Activated CD4-positive, CD25-positive, alpha-beta regulatory T cell treated with anti-CD3 and anti-CD28 coated beads, Interleukin-2, amount 50 U/mL, for 24 hours (primary cell): ENCODE measurements at places on chromosomes 5 and 9.
A peak's percentile ranks its signal among the peaks of the same experiment; 100 is the strongest.

DNA sequence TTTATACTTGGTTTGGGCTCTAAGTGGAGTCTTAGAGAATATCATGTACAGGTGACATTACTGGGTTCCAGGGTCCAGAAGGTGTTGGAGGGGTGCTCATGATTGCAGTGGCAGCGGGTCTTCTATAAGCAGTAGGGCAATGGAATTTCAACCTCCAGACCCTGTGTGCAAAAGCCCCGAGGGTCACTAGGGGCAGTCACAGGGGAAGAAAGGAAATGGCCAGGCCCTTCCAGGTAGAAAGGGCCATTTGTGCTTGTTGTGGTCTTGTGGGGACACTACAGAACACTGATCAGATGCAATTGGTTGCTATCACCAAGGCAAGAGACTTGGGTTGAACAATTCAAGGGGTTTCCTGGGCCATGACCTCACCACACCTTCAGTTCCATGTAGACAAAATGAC, 283.4 kb downstream of the GADD45G start:
- ATAC-seq = no peak

GRCh38 chr5:1065143-1065750, 46.6 kb downstream of the SLC12A7 start:
- ATAC-seq = no peak

- no peak for ATAC-seq
These were observed 116.7 kb downstream of the GOLPH3 start for GRCh38 chr5:32057187-32058096.

- ATAC-seq = peak; percentile 90
These were observed 18.7 kb upstream of the CYFIP2 start for GRCh38 chr5:157247267-157247666.

GRCh38 chr5:112116371-112116770, 302.7 kb downstream of the EPB41L4A start:
- ATAC-seq = no peak

- ATAC-seq = no peak
These were observed 324.1 kb upstream of the TNC start for GRCh38 chr9:115442054-115442453.

DNA sequence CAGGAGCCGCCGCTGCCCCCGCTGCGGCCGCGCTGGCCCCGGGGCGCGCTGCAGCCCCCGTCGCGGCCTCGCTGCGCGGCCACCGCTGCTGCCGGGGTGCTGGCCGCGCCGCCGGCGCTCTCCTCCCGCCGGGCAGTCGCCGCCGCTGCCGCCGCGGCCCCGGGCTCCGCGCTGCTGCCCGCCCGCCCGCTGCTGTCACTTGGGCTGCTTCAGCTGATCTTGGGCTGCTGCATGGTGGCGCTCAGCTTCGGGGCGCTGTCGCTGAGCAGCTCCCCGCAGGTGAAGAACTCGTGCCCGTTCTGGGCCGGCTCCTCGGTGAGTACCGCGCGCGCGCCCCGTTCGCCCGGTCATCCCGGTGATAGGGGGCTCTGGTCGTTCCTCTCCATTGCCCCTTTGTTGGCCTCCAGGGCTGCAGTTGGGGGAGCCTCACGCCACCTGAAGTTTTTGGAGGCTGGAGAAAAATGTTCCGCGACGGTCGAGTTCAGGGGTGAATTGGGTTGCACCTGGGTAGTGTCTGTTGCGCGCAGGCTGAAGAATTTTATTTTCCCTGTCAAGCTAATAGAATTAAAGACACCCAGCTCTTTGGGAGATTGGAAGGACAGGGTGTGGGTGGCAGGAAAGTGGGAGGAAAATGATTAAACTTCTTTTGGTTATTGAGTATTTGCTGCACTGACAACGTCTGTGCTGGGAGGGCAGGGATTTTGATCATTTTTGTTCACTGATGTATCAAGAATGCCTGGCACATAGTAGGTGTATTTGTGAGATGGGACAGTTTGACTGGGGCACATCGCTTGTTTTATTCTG, 596 bp downstream of the ENTREP1 start:
- ATAC-seq = no peak

DNA sequence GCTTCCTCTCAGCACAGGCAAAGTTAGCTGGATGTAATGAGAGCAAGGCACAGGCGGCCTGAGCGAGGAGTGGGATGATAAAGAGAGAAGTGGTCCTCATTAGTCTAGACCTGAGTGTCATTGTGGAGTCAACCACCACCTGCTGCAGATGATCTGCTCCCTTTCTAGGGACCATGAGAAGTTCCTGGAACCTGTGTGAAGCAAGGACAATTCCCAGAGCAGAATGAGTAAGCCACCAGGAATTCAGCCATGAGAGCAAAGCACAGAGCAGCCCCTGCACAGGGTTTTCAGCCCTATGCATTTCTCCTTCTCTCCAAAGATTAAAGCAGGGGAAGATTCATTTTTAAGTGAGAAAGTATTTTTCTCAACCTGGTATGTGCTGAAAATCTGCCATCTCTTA, 146.8 kb upstream of the SPEF2 start:
- ATAC-seq = no peak

DNA sequence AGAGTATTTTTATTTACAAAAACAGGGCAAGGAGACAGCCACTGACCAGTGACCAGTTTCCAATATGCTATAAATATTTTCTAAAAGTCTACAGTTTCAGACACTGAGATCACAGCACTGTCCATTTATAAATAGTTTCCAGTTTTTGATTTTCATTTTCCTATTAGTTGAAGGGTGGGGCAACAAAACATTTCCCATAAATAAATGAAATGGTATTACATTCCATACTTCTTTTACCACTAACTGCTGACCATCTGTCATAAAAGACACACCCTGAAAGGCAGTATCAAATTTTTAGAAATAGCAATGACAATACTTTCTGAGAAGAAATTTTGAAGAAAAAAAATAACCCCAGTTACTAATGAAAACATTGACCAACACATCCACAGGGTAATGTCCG, 126.7 kb downstream of the ARSB start:
- ATAC-seq = no peak

DNA sequence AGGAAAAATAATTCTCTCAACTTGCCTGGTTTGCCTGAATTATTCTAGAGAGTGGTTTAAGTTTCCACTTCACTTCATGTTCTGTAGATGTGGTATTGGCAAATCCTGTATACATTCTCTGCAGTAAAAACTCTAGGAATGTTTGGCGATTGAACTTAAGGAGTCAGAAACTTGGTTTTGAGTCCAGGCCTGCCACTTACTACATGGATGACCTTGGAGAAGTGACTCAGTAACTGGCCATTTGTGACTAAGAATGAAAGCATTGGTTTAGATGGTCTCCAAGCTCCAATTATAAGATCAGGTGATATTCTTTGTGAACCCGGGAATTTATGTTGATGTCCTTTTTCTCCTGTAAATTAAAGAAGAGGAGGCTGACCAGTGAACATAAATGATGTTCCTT, 233.8 kb downstream of the GAS1 start:
- ATAC-seq = no peak

DNA sequence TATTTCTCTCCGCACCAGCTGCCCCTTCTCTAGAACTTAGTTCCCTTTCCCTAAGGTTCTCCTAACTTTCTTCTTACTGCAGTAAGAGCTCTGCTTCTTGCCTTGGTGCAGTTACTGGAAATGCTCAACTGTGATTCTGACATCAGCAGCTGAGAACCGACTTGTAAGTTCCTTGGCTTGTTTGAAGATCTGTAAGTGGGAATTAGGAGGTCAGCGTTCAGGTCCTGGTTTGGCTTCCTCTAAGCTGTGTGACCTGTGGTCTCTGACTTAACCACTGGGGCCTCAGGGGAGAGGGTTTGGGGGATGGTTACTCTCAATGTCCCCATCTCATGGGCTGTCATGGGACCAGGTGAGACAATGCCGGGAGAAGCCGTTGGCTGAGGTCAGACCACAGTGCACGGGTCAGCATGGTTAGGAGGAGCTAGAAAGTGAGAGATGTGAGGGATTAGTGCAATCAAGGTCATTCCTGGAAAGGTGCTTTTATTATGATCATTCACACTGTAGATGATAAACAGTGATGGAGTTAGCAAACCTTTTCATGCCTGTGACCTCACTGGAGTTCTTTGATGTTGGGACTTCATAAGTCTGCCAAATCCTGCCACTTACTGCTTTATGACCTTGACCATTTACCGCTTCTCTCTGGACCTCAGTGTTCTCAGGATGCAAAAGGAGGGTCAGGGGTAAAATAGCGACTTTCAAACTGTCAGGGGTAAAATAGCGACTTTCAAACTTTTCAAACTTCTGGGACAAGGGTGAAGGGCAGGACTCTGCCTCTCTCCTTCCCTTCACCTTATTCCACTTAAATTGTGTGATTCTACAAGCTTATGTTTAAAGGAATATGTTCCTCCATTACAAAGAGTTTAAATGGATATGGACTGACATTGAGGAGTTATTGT, 7.3 kb downstream of the PAPPA start:
- ATAC-seq = no peak

DNA sequence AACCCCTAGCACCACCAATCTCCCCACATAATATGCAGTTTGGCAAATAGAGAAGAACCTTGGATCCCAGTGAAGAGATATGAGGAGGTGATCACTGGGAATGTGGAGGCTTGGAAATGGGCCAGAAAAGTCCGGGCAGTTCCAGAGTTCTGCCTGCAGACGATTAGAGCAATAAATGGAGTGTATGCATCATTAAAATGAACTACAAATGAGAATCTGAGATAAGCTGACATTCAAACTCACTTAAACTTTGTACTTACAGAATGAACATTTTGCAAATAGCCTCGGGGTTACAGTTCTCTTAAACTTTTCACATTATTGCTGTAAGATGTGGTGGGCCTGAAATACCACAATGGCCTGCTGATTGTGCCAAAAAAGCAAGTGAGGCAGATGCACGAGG, 23.0 kb upstream of the LHFPL2 start:
- no peak for ATAC-seq

- ATAC-seq = no peak
These were observed 82.2 kb downstream of the TRIO start for GRCh38 chr5:14225173-14225834.
